ENCODE measurements at places on chromosomes 1 and 21. TPM values are rescaled to one million over a fixed set of nuclear protein-coding genes. Genes with fewer than 3 reads are reported as not detected.

GRCh38 chr1:156083800-156084790, 1.8 kb upstream of the MEX3A start:
- H3K27ac ChIP-seq, result no peak overlapping the region
- no peaks in the 10 kb centered on the region for H3K36me3 ChIP-seq
- H3K4me3 ChIP-seq, result no peak overlapping the region
- H3K4me1 ChIP-seq, result peaks cover 24% of the 10 kb centered on the region
- H3K27me3 ChIP-seq, result no peaks in the 10 kb centered on the region
- no peak for DNase-seq

GRCh38 chr1:17955302-17956285, 152.0 kb upstream of the IGSF21 start:
- DNase-seq, result no peak
- H3K36me3 ChIP-seq, result no peaks in the 10 kb centered on the region
- no peaks in the 10 kb centered on the region for H3K4me1 ChIP-seq
- H3K4me3 ChIP-seq, result no peak overlapping the region
- H3K27me3 ChIP-seq, result peaks cover 21% of the 10 kb centered on the region

DNA sequence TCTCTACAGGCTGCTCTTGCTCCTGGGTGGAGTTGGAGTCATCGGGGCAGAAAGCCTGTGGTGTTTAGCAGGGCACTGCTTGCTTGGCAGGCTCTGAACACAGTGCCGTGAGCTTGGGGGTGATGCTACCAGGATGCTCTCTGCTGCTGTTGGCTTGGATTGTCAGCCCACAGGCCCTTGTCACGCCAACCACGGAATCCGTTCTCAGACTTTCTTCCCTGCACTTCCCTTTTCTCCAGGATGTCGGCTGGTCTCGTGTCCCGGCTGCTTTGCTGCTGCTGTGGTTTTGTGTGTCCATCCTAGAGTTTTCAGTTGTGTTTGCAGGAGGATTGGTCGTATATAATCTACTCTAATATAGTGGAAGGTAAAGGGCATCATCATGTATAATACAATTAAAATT, 44.4 kb upstream of the TTC34 start:
- DNase-seq, result no peak
- no peaks in the 10 kb centered on the region for H3K27me3 ChIP-seq
- H3K4me3 ChIP-seq, result no peak overlapping the region
- H3K27ac ChIP-seq, result no peak overlapping the region
- H3K4me1 ChIP-seq, result no peaks in the 10 kb centered on the region

CYP4Z1 gene
- total RNA-seq, result not detected

NUP210L gene
- not detected for total RNA-seq

DNA sequence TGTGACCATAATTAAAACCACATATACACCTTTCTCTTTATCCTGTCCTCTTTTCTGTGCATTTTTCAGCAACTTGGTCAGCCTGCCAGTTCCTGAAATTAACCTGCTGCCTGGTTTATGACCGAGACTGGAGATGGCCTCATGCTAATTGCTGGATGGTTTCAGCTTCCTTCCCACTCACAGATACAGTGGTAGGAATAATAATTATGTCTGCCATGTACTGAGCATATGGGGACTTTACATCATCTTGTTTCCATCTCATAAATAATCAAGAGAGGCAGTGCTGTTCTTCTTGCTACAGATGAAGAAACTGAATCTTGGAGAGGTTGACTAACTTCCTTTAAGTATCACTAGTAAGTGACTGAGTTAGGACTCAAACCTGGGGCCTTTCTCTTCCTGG, 148.2 kb downstream of the NOS1AP start:
- H3K27ac ChIP-seq, result no peak overlapping the region
- no peaks in the 10 kb centered on the region for H3K36me3 ChIP-seq
- H3K4me3 ChIP-seq, result no peak overlapping the region
- peaks cover 16% of the 10 kb centered on the region for H3K27me3 ChIP-seq
- no peaks in the 10 kb centered on the region for H3K4me1 ChIP-seq

PIP5K1A gene
- total RNA-seq, result 46.5 TPM

DNA sequence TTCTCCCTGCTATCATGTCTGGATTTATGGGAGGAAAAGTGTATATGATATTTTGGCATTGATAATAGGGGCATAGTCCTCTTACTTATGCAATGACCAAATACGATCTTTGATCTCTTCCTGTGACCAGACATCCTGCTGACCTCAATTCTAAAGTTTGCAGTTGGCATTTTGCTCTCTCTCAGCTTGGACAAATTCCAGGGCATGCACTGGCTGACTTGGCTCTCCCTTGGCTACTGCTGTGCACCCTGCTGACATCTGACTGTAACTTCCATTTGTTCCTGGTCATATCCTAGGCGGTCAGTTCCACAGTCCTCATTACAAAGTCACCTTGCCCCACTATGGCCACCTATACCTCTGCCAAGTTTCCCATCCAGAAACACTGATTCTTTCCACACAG, 380.7 kb upstream of the NR5A2 start:
- H3K4me1 ChIP-seq, result no peaks in the 10 kb centered on the region
- no peaks in the 10 kb centered on the region for H3K36me3 ChIP-seq
- no peak overlapping the region for H3K4me3 ChIP-seq

IFNLR1 gene
- total RNA-seq, result not detected

PALMD gene
- total RNA-seq, result 9.9 TPM

GRCh38 chr21:38505654-38506523, 7.6 kb upstream of the ERG start:
- no peak overlapping the region for H3K4me3 ChIP-seq
- peaks cover 35% of the 10 kb centered on the region for H3K4me1 ChIP-seq
- no peaks in the 10 kb centered on the region for H3K27me3 ChIP-seq
- no peak overlapping the region for H3K27ac ChIP-seq
- H3K36me3 ChIP-seq, result no peaks in the 10 kb centered on the region

DNA sequence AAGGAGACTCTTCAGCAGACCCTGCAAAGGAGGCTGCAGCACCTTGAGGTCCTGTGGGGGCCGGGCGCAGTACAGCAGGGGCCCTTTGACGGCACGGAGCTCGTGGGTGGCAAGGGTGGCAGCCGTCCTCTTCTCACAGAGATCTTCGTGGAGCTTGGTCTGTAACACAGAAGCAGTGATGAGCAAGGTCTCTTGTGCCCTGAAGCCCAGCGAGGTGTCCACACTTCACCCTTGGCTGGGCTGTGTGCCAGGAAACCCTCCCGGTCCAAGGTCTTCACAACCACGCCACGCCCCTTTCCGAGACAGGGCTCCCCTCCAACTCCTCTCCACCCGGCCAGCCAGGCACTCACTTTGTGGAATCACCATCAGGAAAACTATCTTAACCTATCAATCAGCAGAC, 11.3 kb downstream of the LRRC47 start:
- H3K27me3 ChIP-seq, result no peaks in the 10 kb centered on the region
- no peak for DNase-seq
- peaks cover 84% of the 10 kb centered on the region for H3K36me3 ChIP-seq
- no peak overlapping the region for H3K4me3 ChIP-seq
- H3K27ac ChIP-seq, result no peak overlapping the region

DNA sequence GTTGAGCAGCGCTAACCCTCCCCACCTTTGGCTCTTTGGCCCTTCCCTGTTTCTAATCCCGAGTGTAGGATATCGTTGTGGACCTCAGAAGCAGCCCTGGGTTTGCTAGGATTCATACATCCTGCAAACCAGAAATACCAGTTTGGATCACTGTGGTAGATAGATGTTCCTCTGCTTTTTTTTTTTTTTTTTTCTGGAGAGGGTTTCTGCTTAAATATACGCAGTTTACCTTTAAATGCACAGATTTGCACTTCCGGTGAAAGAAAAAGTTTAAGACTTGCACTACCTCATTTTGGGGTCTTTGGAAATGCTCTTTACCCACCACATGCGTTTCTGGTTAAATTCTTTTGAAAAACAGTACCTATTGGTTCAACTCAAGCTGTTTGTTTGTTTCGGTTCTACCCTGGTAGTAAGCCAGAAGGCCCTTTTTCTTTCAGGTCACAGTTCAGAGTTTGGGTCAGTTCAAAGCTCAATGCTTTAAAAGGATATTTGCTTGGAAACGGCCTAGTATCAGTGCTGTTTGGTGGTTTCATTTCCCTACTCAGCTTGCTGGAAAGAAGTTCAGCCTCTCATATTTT, 908 bp downstream of the DDI2 start:
- H3K27ac ChIP-seq, result peak overlapping the region; percentile 69
- peaks cover 18% of the 10 kb centered on the region for H3K36me3 ChIP-seq
- no peaks in the 10 kb centered on the region for H3K27me3 ChIP-seq

MPZ gene
- not detected for total RNA-seq

CYP4X1 gene
- not detected for total RNA-seq

WDR64 gene
- total RNA-seq, result 0.24 TPM

GRCh38 chr21:46081022-46081861, 16.7 kb upstream of the COL6A2 start:
- no peaks in the 10 kb centered on the region for H3K27me3 ChIP-seq
- H3K4me1 ChIP-seq, result peaks cover 22% of the 10 kb centered on the region
- no peak overlapping the region for H3K27ac ChIP-seq
- peak; percentile 38 for DNase-seq
- H3K4me3 ChIP-seq, result no peak overlapping the region

HES3 gene
- total RNA-seq, result not detected

GRCh38 chr1:205365945-205366463, 9.3 kb upstream of the KLHDC8A start:
- peaks cover 12% of the 10 kb centered on the region for H3K4me1 ChIP-seq
- H3K27ac ChIP-seq, result no peak overlapping the region
- H3K4me3 ChIP-seq, result no peak overlapping the region

- H3K36me3 ChIP-seq, result no peaks in the 10 kb centered on the region
- H3K27me3 ChIP-seq, result no peaks in the 10 kb centered on the region
- no peak overlapping the region for H3K4me3 ChIP-seq
- no peaks in the 10 kb centered on the region for H3K4me1 ChIP-seq
These were observed 643.9 kb upstream of the CAMK1G start for GRCh38 chr1:208939537-208940085.

DNA sequence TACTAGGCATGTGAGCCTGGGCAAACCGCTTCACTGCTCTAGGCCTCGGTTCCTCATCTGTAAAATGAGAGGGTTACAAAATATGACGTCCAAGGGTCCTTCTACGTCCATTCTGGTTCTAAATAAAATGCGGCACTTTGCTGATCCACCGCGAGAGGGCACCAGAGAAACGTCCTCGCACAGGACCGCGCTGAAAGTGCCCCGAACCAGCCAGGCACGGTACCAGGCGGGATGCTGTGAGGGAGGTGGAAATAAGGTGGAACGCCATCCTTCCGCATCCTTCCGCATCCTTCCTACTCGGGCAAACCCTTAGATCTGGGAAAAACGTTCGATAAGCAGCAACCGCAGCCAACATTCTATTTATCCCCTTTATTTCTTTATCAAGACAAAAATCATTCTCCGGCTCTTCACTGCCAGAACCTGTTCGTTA, 60.3 kb upstream of the KRTAP19-8 start:
- no peak overlapping the region for H3K4me3 ChIP-seq
- DNase-seq, result peak; percentile 47
- no peak overlapping the region for H3K27ac ChIP-seq
- H3K36me3 ChIP-seq, result no peaks in the 10 kb centered on the region

C8A gene
- not detected for total RNA-seq

BEST4 gene
- total RNA-seq, result not detected

VHLL gene
- not detected for total RNA-seq

DNA sequence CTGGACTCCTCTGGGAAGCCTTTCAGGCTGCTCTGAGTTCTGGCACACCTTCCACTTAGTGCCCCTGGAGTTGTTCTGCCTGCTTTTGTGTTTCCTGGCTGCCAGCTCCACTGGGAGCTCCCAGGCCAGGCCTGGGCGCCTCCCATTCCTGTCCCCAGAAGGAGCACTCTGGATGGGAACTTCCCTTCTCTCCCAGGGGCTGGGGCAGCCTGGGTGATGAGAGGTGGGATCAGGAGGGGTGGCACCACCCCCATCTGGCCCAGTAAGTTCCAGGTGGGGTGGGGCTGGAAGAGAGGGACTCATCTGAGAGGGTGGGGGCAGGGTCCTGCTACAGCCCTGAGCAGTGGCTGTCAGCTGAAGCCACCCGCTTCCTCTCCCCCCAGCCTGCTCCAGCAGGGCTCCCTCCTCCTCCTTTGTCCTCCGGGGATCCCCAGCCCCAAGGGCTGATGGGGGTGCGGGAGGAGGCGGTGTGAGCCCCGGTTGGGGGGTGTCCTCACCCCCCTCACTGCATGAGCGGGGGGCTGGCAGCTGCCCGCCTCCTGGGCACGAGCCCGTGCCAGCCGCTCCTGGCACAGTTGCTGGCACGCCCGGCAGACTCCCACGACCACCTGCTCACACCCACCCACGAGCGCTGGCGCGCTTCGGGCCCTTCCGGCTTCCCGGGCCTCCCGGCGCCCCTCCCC, 4.7 kb downstream of the FOXO6 start:
- peaks cover 34% of the 10 kb centered on the region for H3K27me3 ChIP-seq
- H3K4me1 ChIP-seq, result peaks cover 17% of the 10 kb centered on the region
- 0 out of 2 replicates have a peak, but pooled peaks cover 2% of the 10 kb centered on the region for H3K36me3 ChIP-seq
- no peak for DNase-seq
- H3K4me3 ChIP-seq, result no peak overlapping the region

REN gene
- total RNA-seq, result not detected

IL23R gene
- total RNA-seq, result not detected

DNA sequence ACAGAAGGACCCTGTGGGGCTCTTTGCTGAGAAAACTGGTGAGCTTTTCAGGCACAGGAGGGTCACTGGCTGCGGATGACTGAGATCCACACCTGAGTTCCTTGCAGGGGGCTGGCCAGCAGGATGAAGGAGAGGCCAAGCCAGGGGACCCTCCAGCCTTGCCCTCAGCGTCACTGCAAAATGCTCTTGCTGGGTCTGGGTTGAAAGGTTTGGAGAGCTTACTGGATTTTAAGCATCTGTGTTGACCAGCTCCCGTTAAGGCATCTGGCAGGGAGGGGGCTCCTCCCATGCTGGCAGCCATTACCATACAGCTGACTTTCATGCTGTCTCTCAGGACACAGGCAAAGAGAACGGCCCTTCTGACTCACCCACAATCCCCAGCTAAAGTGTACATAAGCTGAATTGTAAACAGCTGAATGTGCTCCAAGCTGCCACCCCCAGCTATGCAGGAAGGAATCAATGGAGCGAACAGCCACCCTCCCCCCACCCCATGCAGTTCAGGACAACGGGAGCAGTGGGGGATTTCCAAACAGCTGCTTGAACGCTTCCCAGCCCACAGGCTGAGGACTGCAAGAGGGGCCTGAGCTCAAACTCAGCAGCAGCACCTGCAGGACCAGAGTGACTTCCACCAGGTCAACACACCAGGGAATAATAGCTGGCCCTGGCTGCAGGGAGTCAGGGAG, 21.3 kb upstream of the A3GALT2 start:
- no peaks in the 10 kb centered on the region for H3K27me3 ChIP-seq
- H3K4me3 ChIP-seq, result no peak overlapping the region
- peak overlapping the region; percentile 1 for H3K27ac ChIP-seq
- DNase-seq, result peak; percentile 94
- H3K4me1 ChIP-seq, result peaks cover 84% of the 10 kb centered on the region

DNA sequence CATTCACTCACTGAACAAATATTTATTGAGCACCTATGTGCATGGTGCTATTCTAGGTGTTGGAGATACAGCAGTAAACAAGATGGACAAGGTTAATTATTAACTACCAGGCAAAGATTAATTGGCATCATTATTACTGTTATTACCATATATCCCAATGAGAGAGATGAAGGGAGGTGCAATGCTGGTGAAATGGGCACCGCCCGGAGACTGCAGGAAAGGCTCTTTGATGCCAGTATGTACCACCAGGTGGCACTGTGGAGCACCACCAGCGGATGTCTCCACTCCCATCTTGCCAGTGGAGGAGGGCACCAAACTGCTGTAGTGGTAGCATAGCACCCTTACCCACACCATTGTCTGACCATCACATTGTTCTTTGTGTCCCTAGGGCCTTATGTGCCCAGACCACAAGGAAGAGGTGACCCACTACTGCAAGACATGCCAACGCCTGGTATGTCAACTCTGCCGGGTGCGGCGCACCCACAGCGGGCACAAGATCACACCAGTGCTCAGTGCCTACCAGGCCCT, 3.0 kb downstream of the TRIM46 start:
- H3K4me3 ChIP-seq, result no peak overlapping the region
- H3K27ac ChIP-seq, result no peak overlapping the region
- no peaks in the 10 kb centered on the region for H3K27me3 ChIP-seq
- H3K36me3 ChIP-seq, result no peaks in the 10 kb centered on the region
- peaks cover 17% of the 10 kb centered on the region for H3K4me1 ChIP-seq

Data from SJSA1 (cell line).